Epithelial cell of proximal tubule (primary cell): ENCODE measurements at places on chromosomes 12 and 14.

GRCh38 chr12:54001283-54002187 lies 1.6 kb downstream of the HOXC9 start:
- DNase-seq = no peak

DNA sequence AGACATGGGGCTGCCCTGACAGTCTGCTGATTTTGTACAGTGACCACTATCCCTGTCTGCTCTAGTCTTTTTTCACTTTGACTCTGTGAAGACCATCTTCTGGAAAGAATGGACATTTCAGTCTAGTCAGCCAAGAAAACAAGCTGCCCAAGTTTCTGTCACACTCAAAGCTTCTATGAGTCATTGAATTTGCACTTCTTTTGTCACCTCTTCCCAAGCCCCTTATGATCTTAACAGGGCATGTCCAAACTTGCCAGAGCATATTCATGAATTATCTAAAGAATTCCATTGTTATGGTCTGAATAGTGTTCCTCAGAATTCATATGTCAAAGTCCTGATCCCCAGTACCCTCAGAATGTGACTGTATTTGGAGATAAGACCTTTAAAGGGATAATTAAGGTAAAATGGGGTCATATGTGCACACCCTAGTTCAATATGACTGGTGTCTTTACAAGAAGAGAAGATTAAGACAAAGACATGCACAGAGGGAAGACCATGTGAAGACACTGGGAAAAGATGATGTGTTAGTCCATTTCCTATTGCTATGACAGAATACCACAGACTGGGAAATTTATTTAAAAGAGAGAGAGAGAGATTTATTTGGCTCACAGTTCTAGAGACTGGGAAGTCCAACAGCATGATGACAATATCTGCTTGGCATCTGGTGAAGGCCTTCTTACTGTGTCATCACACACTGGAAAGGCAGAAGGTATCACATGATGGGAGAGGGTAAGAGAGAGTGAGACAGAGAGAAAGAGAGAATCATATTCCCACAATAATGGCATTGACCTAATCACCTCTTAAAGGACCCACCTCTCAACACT lies 242.6 kb downstream of the BTG1 start:
- no peak for DNase-seq

DNA sequence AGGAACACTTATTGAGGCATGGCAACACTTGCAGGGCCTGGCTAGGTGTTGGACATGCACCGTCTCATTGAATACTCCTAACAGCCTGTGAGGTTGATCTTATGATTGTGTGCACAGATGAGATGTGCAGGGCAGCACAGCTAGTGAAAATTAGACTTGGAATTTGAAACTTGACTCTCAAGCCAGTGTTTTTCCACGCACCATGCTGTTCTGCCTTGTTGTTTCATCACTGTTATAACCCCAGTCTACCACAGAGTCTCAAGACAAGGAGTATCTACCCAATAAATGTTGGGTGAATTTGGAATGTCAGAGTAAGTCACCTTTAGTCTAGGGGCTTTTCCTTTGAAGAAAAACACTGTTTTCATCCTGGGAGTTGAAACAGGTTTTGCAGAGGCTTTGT lies 55.8 kb upstream of the LRIG3 start:
- no peak for DNase-seq

- DNase-seq = no peak
Measured at GRCh38 chr14:100115726-100116125, 43.7 kb downstream of the DEGS2 start.

DNA sequence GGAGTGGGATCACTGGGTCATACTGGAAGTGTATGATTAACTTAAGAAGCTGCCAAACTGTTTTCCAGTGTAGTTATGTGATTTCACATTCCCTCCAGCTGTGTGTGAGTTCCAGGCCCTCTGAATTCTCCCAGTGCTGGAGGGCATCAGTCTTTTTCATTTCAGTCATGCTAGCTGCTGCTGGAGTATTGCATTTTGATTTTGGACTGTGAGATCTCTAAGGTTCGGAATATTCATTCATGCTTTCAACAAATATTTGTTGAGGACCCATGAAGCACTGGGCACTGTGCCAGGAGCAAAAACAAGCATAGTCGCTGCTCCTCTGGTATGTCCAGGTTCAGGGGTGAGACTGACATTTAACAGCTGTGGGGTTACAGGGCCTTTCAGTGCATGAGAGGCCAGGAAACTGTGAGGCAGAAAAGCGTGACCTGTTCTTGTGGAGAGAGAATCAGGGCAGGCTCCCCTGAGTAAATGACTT lies 133.2 kb downstream of the SCARB1 start:
- DNase-seq = peak; percentile 92

- DNase-seq = peak; percentile 76
Measured at GRCh38 chr12:25458047-25458552, 95.0 kb downstream of the LMNTD1 start.

DNA sequence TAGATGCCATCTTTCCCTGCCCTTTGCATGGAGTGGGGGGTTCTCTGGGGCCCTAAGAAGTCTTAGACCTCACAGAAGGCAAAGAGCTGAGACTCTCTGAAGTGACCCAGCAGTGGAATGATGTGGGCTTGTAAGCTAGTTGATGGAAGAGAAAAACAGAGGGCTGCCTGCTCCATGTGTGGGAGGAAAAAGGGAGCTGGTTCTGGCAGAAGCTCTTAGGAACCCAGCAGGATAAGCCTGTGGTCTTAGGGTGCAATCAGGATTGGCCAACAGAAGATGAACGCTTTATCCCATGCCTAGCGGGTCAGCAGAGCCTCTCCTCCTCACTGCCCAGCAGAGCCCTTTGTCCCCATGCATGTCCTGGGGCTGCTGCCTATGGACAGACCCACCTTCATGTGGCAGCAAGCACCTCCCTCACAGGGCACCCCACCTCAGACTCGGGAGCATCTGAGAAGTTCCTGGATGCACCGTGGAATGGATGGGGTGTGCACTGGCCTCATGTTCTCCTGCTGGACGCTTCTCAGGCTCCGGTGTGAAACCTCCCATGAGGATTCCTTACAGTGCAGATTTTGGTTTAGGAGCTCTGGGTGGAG lies 152.7 kb downstream of the ADGRD1 start:
- DNase-seq = no peak

DNA sequence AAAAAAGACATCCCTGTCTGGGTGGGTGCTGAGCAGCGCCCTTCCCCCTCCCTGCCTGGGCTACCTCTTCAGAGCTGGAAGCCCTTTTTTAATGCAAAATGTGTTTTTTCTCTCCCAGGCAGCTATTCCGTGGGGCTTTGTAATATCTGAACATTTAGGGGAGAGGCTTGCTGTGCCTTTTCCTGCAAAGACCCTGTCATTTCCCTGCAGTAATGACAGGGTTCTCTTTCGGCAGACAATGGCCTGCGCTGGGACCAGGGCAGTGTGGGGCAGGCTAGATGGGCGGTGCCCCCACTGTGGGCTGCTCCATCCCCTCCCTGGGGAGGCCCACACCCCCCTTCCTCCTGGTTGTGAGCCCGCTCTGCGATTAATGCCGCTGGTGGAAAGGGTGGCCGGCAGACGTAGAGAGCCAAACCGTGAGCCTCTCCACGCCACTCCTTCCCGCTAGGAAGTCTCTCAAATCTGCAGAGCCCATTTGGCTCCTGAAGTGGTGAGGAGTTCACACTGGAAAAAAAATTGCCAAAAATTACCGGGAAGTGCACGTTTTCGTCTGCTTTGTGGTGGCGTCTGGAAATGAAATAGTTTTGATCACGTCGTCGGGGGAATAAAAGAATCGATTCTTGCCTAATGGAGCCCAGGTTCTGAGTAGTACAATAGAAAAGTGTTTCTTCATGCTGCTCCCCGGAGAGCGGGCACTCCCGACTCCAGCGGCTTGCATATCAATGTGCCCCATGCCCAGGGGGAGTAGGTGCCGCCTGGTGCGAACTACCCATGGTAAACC lies 31.5 kb downstream of the KIF26A start:
- no peak for DNase-seq

DNA sequence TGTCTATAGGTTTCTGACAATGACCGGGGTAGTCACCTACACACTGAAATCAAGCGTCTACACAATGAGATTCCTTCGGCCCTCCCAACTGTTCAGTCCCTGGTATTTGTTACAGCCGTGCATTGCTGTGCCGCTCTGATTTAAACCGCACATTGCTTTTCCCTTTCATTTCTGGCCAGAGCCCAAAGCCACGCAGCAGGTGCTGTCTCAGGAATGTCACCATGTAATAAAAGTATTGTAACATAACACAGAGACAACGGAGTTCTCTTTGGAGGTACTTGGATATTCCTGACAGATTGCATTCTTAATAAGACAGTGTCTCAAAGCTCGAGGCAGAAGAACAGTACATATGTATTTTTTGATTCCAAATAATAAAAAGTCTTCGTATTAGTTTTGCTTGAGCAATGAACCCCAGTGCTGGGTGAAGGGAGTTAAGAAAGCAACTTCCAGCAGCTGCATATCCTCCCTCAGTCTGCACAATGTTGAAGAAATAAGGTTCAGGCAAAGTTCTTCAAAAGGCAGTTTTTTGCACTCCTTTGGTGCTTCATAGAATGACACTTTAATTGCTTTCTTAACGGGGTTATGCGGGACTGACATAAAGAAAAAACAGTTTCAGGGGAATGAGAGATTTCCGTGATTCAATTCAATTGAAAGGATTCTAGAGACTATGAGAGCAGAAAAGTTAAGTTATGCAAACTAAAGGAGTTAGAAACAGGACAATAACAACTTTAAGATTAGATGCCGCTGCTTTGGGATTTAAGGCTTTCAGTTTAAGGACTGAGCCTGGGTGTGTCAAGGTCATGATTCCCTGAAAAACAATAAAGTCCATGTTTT lies 288.7 kb upstream of the FLRT2 start:
- DNase-seq = no peak

DNA sequence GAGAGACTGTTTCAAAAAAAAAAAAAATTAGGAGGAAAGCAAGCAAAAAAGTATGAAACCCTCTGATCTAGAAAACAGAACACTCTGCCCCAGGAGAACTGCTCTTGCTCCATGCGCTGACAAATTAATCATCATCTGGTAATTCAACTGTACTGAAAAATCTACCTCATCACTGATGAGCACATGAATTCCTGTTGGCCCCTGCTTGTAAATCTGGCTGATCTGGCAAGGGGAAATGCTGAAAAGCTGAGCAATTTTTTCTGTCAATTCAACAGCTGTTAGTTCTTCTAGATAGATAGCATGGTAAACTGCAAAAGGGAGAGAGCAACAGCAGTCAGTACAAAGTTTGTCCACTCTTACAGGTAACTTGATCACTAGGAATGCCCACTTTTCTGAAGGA lies 15.2 kb upstream of the CSRNP2 start:
- DNase-seq = no peak

GRCh38 chr14:35687335-35687939 lies 121.7 kb downstream of the RALGAPA1 start:
- DNase-seq = no peak

- DNase-seq = no peak
Measured at GRCh38 chr12:113065126-113066007, 8.8 kb downstream of the DTX1 start.

GRCh38 chr14:69880893-69881292 lies 1.7 kb downstream of the SMOC1 start:
- no peak for DNase-seq

GRCh38 chr14:94161981-94162380 lies 12.1 kb upstream of the PPP4R4 start:
- DNase-seq = no peak

- no peak for DNase-seq
Measured at GRCh38 chr12:18461758-18462157, 200.4 kb downstream of the PIK3C2G start.

DNA sequence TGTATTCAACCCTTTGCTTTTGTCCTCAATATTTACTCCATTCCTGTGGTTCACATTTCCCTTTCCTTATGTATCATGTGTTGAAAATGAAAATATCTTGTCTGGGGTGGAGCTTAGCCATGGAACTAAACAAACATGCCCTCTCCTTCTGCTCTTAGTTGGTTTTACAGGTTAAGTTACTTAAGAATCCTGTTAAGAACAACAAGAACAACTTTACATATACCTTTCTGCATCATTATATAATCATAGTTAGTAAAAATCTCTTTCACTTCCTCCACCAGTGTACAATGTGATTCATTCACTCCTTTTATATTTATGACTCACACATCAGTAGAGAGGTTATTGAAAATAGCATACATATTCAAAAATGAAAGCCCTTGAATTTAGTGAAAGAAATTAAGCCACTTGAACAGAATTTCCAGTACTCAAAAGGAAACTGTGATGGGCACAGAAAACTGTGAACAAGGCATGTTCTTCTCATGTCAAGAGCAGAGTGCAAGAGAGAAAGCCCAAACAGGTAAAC lies 307.7 kb downstream of the CCDC91 start:
- DNase-seq = no peak

- no peak for DNase-seq
Measured at GRCh38 chr14:92520102-92521057, 6.8 kb downstream of the RIN3 start.

DNA sequence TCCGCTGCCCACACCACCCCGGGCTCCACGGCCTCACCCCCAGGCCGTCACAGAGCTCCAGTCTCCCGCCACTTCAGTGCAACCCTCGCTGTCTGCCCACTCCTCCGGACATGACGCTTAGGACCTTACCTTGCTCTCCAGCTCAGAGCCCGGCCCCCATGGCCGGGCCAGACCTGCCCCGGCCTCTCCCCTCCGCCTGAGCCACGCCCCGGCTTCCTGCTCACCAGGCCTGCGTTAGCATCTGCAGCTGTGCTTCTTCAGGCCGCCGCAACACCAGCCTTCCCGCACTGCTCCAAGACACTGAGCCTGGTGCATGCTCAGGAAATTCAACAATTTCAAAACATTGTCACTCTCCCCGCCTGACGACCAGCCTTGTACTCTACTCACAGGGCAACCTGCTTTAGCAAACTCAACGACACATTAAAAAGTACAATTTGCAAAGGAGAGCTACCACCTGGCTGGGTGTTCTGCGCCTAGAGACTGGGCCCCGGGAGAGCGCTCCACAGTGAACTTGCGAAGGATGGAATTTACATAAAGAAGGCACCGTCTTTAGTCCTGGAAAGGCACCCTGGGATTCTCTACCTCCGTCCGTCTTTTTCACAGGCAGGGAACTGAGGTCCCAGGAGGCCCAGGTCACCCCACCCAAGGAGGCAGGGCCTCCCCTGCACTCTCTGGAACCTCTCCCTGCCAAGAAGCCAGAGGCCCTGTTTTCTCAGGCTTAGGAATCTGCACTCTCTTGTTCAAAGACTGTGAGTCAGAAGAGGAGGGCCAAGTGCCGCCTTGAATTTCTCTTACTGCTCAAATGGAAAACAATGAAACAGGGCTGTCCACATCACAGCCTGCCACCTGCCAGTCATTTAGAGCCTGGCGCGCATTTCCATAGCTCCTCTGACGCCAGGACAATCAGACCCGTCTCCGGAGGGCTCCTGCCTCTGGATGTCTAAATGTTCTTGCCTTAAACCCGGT lies 51.3 kb downstream of the STX2 start:
- no peak for DNase-seq

- no peak for DNase-seq
Measured at GRCh38 chr12:121483949-121484348, 84.0 kb downstream of the RNF34 start.

GRCh38 chr14:60537663-60538062 lies 28.7 kb downstream of the SIX6 start:
- DNase-seq = no peak

- DNase-seq = no peak
Measured at GRCh38 chr14:72726444-72726843, 167.5 kb downstream of the DPF3 start.
